ENCODE measurements at places on chromosomes 4 and X. TPM values are rescaled to one million over a fixed set of nuclear protein-coding genes. Genes with fewer than 3 reads are reported as not detected.

Gene TMEM156
- total RNA-seq = 32.1 TPM

Gene ADGRL3
- total RNA-seq = 0.69 TPM

Gene DUSP21
- total RNA-seq = not detected

Gene CLGN
- 7.9 TPM for total RNA-seq

Gene FRAS1
- 5.5 TPM for total RNA-seq

Gene OTUD6A
- not detected for total RNA-seq

Gene GAGE12E
- not detected for total RNA-seq

Gene CD38
- not detected for total RNA-seq

Gene SPARCL1
- total RNA-seq = not detected

Gene XKRX
- total RNA-seq = 0.55 TPM

Gene TRIM61
- not detected for total RNA-seq

Gene NWD2
- total RNA-seq = under 0.01 TPM

Gene CENPVL2
- total RNA-seq = not detected

Gene UCP1
- total RNA-seq = not detected

Gene GAGE1
- not detected for total RNA-seq

Gene CYBB
- total RNA-seq = 0.46 TPM

Gene MSX1
- 7.5 TPM for total RNA-seq

Gene SPATA18
- not detected for total RNA-seq

Gene MAGEA4
- not detected for total RNA-seq

Gene F8A3
- total RNA-seq = 2.2 TPM

Gene PHKA2
- total RNA-seq = 24.6 TPM

Gene RNF175
- not detected for total RNA-seq
